Jurkat, Clone E6-1 (cell line): ENCODE measurements at places on chromosomes 5 and 9.
A peak's percentile ranks its signal among the peaks of the same experiment; 100 is the strongest.

DNA sequence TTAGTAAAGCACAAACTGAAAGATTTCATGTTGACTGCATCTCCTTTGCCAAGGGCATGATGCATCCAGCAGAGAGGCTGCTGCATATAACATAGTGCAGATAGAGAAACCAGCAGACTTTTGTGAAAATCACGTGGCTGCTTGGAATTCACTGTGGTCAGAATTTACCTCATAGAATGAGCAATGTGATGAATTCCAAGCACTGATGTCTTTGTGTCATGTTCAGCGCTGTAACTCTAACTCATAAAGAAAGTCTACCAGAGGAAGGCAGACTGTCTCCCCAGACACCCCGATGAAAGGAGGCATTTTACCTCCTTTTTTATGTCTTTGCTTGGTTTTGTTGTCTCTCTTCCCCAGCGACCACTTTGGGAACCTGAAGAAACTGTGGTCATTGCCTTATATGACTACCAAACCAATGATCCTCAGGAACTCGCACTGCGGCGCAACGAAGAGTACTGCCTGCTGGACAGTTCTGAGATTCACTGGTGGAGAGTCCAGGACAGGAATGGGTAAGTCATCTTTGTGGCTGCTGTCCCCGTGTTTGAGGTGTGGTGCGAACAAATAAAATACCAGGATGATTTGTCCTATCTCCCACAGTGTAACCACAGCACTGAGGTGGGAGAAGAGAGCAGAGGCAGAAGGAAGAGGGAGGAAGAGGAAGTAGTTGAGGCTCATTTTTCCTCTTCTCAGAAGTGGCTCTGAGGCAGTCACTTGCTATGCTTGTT is 42.0 kb downstream of the ITK start:
- no peak for DNase-seq

DNA sequence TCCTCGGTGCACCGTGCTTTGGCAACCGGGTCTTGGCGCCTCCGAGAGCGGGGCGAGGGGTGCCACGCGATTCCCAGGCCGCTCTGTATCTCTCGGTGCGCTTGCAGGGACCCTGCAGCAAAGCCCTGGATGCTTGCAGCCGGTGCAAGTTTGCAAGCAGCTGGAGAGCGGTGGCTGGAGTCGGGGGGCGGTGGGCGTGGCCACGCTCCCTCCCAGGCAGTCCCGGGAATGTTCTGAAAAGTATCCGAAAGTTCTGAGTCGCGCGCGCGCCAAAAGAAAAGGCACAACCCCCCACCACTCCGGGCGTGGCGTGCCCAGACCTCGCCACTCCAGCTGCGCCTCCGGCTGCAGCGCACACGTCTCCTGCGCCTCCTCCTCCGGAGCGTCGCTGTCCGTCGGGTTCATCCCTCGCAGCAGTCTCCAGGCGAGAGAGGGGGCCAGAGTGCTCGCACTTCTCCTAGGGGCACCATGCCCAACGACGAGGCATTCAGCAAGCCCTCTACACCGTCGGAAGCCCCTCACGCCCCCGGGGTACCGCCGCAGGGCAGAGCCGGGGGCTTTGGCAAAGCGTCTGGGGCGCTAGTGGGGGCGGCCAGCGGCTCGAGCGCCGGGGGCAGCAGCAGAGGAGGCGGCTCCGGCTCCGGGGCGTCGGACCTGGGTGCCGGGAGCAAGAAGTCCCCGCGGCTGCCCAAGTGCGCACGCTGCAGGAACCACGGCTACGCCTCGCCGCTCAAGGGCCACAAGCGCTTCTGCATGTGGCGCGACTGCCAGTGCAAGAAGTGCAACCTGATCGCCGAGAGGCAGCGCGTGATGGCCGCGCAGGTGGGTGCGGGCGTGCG is at the start of gene DMRT1:
Gene DMRT1 (plus strand): TSS at position 327 of the 839 bp plus-strand sequence. CDS start 142 bp downstream, at position 469.
- DNase-seq = no peak

GRCh38 chr5:80406980-80407734 is 707 bp upstream of the ZFYVE16 start:
- DNase-seq = no peak

GRCh38 chr9:13810510-13810909 is 503.4 kb downstream of the NFIB start:
- no peak for DNase-seq

GRCh38 chr5:134479839-134480238 is 45.6 kb upstream of the JADE2 start:
- DNase-seq = no peak

DNA sequence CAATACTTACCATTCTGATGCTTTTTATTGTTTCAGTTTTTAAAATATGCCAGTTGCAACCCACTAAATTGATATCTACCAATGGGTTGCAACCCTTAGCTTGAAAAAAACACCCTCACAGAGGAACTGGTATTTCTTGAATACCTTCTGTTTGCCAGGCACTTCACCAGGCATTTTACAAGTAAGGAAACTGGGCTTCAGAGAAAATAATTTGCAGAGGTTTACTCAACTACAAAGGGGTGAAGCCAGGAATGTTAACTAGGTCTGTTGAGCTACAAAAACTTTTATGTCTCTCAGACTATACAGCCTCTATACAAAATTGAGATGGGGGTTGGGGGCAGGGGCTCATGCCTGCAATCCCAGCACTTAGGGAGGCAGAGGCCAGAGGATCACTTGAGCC is 65.0 kb downstream of the STX17 start:
- no peak for DNase-seq

DNA sequence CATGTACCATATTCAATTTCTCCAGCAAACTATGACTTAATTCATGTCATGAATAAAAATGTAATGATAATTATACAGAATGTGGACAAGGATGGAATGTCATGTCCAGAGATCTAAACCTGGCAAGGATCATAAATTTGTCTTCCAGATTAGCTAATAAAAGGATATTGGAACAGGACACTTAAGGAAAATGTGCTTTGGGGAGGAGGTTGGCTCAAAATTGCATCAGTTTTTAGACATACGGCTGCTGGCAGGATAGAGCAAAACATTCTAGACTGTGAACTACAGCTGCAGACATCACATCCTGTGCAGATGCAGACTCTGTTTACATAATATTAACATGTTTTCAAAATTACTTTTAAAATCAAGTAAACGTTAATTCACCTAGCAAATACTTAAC is 248.4 kb downstream of the TLR4 start:
- no peak for DNase-seq

DNA sequence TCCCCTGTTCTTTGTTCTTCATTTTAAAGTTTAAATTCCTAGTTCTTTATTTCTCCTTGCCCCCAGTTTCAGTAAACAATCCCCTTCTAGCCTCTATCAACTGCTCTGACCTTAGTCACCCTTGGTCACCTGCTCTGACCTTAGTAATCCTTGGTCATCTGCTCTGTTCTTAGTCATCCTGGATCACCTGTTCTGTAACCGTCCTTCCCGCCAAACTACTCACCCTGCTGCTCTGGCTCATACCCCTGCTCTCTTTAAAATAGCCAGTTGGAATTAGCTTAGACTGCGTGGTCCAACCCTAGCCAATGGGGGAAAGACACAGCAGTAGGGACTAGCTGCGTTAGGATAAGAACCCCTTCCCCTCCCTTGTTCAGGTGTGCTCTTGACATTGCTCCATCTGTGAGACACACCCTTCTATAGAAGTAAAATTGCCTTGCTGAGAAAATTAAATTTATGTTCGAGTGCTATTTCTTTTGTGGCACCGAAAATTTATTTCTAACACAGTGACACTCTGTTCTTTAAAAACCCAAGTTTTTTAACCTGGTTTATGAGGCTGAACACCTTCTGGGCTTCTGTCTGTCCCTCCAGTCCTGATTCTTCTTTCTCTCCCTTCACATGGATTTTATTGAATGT is 3.8 kb downstream of the PRRC1 start:
- DNase-seq = no peak

GRCh38 chr5:136040746-136041415 is 12.1 kb downstream of the TGFBI start:
- DNase-seq = no peak

DNA sequence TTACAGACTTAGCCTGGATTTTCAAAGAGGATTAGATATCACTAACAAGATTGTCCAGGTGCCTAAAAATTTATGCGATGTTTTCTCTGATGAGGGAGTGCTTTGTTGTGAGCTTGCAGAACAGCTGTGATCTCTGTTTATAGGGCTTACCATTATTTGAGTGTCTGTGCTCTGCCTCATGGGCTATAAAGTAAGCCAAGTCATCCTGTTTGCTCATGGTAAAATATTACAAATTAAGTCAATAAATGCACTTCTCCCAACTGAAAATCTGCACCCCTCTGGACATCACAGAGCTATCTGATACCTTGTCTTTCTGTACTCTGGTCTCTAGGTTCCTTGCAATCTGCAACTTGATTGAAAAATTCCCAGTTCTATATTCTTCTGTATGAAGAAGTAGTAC is 293.4 kb upstream of the ACTBL2 start:
- DNase-seq = no peak

GRCh38 chr9:14846871-14847311 is 63.3 kb downstream of the FREM1 start:
- DNase-seq = peak; percentile 45

- DNase-seq = peak; percentile 3
Observed at GRCh38 chr9:125789196-125789595, 42.0 kb downstream of the PBX3 start.

DNA sequence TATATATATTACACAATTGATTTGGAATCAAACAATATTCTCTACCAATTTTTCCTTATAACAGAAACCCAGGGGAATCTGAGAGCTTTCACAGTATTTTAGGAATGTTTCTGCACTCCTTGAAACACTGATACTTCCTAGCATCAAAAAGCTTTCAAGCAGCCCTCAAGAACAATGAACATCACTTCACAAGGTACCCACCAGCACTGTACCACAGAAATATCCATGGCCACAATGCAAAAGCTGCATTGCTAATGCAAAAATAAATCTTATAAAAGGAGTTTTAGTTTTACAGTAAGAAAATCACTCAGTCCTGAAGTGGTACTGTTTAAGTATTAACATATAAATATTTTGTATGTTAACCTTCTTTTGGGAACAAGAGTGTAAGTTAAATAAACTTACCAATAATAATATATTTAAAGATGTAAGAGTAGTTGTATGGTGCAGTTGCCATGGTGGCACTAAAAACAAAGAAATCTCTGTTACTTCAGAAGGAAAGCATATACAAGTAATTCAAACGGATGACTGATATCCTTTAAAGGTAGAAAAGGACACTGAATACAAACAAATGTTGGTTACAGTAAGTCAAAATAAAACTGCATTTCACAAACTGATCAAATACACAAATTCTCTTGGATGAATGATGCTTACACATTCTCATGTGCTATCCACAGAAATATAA is 8.6 kb downstream of the RAB14 start:
- no peak for DNase-seq

DNA sequence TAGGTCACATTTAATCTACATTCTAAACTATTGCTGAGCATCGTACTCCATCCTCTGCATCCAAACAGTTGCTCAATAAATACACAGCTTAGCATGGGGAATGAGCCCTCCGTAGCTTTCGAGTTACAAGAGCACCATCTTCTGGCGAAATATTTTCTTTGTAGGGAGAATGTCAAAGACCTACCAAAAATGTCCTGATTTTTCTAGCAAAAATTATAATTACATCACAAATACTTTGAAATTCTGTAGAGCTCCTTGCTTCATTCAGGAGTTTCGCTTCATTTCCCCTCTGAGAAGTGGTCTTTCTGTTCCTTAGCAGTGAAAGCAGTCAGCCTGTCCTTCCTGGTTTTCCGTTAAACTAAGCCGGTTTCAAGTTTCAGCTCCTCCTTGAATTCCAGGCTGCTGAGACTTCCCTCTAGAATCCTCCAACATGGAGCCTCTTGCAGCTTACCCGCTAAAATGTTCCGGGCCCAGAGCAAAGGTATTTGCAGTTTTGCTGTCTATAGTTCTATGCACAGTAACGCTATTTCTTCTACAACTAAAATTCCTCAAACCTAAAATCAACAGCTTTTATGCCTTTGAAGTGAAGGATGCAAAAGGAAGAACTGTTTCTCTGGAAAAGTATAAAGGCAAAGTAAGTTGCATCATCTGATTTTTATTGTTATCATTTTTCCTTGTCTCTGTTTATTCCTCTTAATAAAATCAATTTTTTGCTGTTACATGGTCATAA is at the start of gene GPX8:
Gene GPX8 (plus strand): TSS at position 409 of the 730 bp plus-strand sequence. CDS start 22 bp downstream, at position 431.
- DNase-seq = peak; percentile 54

DNA sequence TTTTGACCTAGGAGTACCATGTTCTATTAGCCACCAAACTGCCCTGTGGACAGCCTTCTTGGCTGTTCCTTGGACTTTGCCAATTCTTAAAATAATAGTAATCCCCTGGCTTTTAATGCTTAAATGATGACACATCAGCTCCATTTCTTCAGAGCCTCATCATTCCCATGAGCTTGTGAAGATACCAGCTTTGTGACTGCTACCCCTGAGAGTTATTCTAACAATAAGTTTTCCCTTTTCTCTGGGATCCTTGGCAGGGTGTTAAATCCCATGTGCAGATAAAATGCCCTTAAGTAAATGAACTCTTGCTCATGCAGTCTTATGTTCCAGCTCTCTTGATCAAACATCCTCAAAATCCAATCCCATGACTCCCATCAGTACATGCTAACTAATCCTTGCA is 415.3 kb downstream of the CETN3 start:
- no peak for DNase-seq

DNA sequence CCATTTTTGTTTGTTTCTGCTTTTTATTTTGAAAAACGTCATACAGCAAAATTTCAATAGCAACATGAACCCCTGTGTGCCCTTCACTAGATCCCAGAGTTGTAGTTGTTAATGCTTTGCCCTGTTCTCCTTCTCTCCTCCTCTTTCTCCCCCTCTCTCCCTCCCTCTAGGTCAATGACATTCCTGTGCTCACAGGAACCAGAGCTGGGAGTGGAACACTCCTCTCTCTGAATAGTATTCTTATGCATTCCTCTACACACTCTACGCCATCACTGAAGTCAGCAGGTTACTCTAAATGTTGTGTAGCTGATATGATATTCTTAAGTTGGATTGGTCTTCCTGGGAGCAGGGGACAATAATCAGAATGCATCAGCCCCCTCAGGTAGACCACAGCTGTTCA is 243.4 kb downstream of the SYK start:
- no peak for DNase-seq

GRCh38 chr5:61176631-61177030 is 14.4 kb upstream of the SMIM15 start:
- no peak for DNase-seq

DNA sequence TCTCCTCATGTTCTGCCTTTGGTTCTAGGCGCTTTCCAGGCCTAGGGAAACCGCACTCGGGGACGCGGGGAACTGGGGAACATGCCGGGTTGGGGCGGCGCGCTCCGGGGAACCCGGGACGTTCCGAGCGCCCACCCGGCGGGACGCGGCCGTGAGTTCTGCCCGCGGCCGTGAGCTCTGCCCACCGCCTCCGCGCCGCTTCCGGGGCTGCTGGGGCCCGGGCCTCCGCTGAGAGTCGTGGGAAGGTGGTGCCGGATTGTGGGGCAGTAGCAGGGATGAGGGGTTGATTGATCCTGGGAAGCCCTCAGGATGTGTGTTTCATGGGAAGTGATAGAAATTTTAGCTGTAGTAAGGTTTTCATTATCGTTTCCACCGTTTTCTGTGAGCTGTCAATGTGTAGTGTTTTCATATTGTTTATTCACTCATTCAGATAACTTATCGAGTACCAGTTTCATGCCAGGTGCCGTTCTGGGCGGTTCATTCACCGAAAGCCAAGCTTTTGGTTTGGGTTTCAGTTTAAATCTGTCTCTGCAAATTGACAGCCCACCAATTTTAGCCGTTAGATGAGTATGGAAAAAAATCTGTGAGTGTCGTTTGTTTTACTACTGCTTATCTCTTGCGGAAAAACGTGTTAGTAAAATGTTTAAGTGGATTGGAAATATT is 657 bp downstream of the MTRR start:
- no peak for DNase-seq
